Renal cortex interstitium (tissue), 15 donors: ENCODE measurements at places on chromosomes 3 and 15. TPM values are rescaled to one million over a fixed set of nuclear protein-coding genes. Genes with fewer than 3 reads are reported as not detected.

DNA sequence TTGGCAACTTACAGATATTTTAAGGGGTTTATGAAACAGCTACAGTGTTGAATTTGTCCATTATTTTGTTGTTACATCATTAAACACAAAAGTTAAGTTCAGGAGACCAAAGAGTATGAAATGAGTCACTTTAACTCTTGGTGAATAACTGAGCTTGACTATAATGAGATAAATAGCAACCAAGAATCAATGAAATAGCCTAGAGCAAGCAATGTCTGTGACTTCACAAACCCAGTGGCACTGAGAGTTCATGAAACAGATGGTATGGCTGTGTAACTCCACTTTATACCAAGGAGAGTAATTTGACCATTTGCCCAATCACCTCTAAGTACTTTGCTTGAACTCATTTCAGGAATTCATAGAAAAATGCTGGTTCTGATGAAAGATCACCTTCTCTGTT, 169.6 kb upstream of the GADL1 start:
- no peak for DNase-seq

The HES1 gene
- polyA plus RNA-seq: 73.7 TPM

- no peak for DNase-seq
These were observed 421.8 kb downstream of the NLGN1 start for GRCh38 chr3:173819368-173819767.

DNA sequence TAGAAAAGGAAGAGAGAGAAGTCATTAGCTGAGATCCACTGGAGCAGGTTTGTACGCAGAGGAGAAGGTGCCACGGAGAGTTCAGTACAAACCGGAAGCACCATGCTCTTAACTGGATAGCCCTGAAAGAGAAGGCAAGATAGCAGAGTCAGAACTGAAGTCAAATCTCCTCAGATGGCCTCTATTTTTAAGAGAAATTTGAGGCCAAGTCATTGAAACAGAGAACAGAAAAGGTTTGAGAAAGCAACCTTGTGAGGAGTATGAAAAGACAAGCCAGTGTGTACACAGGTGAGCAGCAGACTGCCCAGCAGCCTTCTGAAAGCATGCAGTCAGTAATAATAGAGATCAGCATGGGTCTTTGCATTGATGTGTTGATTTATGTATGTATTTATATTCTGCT, 66.1 kb upstream of the SPRED1 start:
- DNase-seq: no peak

The GABRB3 gene
- 7.0 TPM for polyA plus RNA-seq

GRCh38 chr3:179526989-179527391, 35.7 kb upstream of the ACTL6A start:
- DNase-seq: peak; percentile 66

- no peak for DNase-seq
These were observed 32.2 kb upstream of the DPPA4 start for GRCh38 chr3:109369510-109369909.

DNA sequence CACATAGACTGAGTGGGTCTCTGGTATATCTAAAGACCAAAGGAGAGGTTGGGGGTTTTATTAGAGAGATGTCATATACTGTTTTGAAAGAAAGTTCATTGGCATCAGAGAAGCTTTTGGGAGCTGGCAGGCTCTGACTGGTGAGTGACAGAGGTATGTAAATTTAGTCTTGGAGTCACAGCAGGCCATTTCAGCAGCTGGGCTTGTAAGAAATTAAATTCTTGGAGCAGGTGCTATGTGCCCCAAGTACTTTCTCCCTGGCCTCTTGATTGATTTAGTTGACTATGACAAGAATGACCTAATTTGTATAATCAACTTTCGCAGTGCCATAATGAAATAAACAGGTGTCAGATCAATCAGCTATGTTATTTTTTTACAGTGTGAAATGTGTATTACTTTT, 47.8 kb upstream of the CDAN1 start:
- no peak for DNase-seq

GRCh38 chr3:163622384-163622783, 1455.9 kb downstream of the SI start:
- no peak for DNase-seq

The ITGA11 gene
- polyA plus RNA-seq: 3.4 TPM

DNA sequence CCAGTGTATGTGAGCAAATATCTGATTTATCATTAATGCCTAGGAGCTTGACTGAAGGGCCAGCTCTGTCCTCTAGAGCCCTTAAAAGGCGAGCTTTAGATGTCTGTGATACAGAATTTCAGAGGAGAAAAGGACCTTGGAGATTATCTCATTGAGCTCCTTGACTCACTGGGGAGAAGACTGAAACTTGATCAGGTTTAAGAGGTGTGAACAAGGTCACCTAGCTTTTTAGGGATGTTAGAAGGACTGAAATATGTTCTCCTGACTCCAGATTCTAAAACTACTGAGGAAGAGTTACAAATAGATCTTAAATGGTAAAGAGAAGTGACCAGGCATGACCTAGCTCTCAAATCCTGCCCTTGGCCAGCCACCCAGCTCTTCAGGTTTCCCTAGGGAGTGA, 193.7 kb upstream of the BHLHE40 start:
- DNase-seq: no peak

The NUP210 gene
- polyA plus RNA-seq: 30.0 TPM

The PDZRN3 gene
- polyA plus RNA-seq: 41.4 TPM

The DUOXA2 gene
- not detected for polyA plus RNA-seq

DNA sequence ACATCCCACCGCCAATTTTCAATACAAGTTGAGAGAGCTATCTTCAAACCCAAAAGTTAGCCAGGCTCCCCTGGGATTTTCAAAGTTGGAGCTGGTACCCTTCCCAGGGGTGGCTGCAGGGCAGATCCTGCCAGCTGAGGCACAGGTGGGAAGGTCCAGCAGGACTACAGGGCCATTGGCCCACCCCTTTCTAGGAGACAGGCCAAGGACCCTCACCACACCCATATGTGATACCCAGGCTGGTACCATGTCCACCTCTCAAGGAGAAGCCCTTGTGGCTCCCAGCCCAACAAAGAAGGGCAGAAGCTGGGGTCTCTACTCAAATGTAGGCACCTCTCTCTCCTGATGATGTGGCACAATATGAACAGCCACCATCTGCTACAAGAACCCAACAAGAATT, 8.0 kb downstream of the POC1A start:
- DNase-seq: no peak
